ENCODE measurements at places on chromosomes 12 and 14. TPM values are rescaled to one million over a fixed set of nuclear protein-coding genes. Genes with fewer than 3 reads are reported as not detected.

GRCh38 chr12:31895449-31896150 lies 63.6 kb upstream of the RESF1 start:
- DNase-seq = no peak

DNA sequence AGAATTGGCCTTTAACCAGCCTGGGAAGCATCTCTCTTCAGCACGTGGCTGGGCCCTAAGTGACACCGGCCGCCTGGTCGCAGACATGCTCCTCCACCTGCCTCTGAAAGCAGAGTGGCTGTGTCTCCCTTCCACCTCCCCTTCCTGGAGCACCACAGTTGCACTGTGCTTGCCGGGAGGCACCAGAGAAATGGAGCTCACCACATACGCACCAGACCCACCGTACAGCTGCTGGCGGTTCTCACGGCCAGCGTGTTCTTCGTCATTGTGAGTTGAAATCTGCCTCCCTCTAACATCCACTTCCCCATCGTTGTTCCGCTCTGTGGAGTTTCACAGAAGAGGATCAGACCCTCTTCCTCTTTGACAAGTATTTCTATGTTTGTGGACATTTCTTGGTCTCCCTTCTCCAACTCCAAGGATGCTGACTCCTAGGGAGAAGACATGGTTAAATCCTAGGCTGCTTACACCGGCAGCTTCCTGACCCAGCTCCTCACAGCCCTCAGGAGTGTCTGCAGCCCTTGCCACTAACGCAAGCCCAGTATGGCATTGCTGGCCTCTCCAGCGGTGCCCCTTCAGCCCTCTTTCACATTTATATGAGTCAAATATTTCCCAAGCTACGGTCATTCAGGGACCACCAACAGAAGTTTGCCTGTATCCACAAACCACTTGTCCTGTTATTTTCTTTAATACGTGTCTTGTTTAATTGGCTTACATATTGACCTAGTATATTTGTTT lies 11.5 kb upstream of the KRT5 start:
- no peak for DNase-seq

DNA sequence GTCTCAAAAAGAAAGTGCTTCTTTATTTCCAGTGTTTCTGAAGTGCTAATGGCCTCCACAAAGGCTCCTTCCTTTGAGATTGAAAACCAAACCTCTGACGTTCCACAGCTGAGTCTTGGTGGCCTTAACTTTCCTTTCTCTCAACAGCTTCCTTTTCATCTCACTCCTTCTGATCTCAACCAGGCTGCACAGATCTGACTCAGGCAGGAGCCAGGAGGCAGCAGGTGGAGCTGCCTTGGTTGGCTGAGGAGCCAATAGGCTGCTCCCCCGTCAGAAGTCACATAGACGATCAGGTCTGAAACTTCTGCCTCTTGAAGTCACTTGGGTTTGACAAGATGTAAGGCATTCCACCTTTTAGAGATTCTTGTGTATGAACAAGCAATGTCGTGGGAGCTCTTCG lies 9.1 kb upstream of the KCNA5 start:
- DNase-seq = no peak

ESRRB gene
- total RNA-seq = 8.3 TPM

- no peak for DNase-seq
Measured at GRCh38 chr14:92425101-92425500, 88.5 kb upstream of the RIN3 start.

DNA sequence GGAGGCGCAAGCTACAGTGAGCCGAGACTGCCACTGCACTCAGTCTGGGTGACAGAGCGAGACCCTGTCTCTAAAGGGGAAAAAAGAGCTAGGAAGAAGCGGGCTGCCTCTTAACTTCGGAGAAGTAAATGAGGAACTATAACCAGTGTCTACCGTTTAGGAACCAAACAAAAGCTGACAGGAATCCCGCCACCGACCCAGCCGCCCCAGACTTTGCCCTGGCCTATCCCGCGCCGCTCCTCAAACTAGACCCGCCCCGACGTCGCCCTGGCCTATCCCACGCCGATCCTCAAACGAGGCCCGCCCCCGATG lies 568 bp upstream of the SIVA1 start:
- DNase-seq = no peak

DNA sequence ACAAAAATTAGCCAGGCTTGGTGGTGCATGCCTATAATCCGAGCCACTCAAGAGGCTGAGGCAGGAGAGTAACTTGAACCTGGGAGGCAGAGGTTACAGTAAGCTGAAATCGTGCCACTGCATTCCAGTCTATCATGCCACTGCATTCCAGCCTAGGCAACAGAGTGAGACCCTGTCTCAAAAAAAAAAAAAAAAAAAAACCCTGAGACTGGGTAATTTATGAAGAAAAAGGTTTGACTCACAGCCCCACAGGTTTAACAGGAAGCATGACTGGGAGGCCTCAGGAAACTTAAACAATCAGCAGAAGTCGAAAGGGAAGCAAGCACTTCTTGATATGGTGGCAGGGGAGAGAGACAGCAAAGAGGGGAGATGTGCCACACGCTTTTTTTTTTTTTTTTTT lies 123.2 kb downstream of the GXYLT1 start:
- no peak for DNase-seq

KERA gene
- total RNA-seq = 10.0 TPM

IKZF4 gene
- total RNA-seq = 4.9 TPM

DNA sequence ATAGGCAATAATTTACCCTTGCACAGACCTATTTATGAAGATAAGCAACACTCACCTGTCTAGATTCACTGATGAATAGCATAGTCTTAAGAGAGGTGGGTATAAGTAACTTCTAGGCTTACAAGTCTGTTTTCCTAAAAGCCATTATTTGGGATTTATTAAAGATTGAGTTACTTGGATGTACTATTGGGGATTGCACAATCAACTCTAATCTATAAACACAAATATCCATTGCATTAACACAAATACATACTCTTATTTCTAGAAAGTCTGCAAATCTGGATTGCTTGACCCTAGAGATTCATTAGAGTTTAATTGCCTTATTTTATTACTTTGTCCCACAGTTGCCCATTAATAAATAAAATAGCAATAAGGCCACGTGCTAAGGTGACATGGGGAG lies 148.1 kb upstream of the CCDC198 start:
- DNase-seq = no peak

- no peak for DNase-seq
Measured at GRCh38 chr12:51925346-51926063, 18.2 kb downstream of the ACVRL1 start.

DNA sequence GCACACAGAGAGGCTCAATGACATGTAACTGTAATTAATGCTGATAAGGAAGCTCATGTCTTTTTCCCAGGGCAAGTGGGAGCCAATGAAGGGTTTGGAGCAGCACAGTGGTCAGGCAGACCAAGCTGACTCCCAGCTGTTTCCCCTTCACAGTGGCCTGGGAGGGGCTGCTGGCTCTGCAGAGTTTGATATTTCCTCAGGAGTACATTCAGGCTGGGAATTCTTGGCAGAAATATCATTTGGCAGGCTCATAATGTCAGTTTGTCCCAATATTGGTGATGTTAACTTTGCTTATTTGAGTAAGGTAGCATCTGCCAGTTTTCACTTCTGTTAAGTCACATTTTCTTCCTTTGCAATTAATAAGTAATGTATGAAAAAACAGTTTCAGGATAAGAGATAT lies 247.0 kb downstream of the EMP1 start:
- no peak for DNase-seq

GRCh38 chr14:59695198-59695597 lies 118.6 kb upstream of the CCDC175 start:
- no peak for DNase-seq

DNA sequence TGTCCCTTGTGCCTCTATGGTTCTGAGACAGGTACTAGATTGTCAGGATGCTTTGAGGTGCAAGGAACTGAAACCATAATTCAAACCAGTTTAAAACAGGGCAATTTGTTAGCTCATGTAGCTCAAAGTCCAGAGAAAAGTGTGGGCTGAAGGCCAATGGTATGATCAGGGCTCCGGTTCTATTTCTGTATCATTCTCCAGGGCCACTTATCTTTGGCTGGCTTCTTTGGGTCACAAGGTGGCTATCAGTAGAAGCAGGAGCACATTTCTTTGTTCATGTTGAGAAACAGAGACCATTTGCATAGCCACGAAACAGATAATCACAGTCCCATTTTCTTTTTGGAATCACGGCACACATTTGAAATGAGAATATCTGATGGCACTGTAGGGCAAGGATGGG lies 294.9 kb downstream of the ETNK1 start:
- no peak for DNase-seq

RNASE7 gene
- total RNA-seq = not detected

GRCh38 chr14:104237651-104238423 lies 99.5 kb downstream of the KIF26A start:
- no peak for DNase-seq

- DNase-seq = no peak
Measured at GRCh38 chr12:103838254-103838914, 2.6 kb downstream of the NT5DC3 start.

DNA sequence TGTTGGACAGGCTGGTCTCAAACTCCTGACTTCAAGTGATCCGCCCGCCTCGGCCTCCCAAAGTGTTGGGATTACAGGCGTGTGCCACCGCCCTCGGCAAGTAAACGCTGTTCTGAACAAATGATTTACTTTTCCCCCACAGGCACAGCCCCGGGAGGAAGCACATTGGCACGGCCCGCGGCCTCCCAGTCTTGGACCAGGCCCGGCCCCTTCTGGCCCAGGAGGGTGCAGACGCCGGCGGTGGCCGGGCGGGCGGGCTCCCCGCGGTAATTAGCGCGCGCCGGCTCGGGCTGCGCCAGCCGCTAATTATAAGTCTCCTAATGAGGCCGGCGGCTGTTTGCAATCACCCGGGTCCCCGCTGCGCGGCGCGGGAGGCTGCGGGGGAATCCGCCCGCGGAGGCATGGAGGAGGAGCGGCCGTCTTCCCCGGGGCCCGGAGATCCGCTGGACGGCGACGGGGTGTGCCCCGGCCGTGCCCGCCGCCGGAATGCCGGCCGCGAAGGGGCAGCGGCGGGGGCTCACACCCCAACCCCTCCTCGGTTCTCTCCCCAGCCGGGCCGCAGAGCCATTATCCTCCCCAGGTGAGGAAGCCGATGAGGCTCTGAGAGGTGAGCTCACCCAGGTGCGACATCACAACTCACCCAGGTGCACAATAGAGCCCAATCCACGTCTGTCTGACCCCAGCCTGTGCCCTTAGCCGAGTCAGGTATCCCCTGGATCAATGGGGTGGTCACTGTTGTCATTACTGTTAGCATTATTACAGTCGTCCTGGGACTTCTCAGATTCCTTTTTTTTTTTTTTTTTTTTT lies 3.3 kb upstream of the POP5 start:
- DNase-seq = peak; percentile 41

GRCh38 chr14:94343238-94344005 lies 20.3 kb upstream of the SERPINA6 start:
- DNase-seq = no peak

B3GNT4 gene
- total RNA-seq = 8.3 TPM

DNA sequence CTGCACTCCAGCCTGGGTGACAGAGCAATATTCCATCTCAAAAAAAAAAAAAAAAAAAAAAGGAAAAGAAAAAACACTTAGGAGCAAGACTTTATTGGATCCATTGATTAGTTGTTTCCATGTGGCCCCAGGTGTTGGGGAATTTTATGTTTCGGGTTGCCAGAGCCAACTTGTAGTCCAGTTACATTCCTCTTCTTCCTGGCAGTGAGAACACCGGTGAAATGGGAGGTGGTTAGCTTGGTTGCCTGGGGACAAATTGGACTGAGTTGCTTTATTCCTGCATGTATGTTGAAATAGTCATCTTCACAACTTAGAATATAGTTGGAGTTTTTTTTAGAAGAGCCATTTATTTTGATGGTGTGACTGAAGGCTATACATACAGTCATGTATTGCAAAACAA lies 12.6 kb downstream of the RCOR1 start:
- no peak for DNase-seq

ARL1 gene
- total RNA-seq = 45.5 TPM

DNA sequence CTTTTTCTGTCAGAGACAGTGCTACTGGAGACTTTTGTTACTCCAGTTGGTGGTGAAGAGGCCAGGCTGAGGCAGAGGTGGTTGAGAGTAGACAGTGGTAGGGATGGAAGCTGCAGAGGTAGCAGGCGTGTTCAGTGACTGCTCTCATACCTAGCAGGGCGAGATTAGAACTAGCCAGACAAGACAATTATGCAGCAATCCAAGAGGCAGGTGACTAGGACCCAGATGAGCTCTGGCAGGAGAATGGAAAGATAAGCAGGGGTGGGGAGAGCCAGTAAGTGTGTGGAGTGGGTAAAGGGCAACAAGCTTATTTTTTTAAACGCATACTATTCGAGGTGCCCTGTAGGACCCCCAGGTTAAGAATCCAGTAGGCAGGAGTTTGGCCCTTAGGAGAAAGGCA lies 4.8 kb downstream of the PPP1R36 start:
- no peak for DNase-seq

SMIM41 gene
- total RNA-seq = 0.18 TPM

RD3L gene
- not detected for total RNA-seq

- no peak for DNase-seq
Measured at GRCh38 chr12:95717316-95717928, 73.1 kb downstream of the NTN4 start.

ANKS1B gene
- 331 TPM for total RNA-seq

DNA sequence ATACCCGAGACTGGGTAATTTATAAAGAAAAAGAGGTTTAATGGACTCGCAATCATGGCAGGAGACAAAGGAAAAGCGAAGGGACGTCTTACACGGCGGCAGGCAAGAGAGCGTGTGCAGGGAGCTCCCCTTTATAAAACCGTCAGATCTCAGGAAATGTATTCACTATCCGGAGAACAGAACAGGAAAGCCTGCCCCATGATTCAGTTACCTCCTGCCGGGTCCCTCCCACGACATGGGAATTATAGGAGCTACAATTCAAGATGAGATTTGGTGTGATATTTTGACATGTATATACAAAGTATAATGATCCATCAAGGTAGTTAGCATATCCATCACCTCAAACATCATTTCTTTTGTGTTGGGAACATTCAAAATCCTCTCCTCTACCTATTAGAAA lies 2.3 kb upstream of the CDCA4 start:
- DNase-seq = no peak

DNA sequence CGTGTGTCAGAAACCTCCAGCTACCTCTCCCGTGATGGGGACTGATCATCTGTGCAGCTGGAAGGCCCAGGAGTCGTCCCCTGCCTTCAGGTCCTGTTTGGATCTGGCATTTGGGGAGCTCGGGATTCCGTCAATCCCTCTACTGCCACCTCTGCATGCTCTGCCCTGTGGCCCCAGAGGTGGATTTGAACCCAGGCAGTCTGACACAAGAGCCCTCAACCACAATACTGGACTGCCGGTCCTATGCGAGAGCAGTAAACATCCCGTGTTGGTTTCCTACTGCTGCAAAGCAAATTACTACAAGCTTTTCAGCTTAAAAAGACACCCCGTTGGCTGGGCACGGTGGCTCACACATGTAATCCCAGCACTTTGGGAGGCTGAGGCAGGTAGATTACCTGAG lies 121.9 kb upstream of the FKBP4 start:
- no peak for DNase-seq

DNA sequence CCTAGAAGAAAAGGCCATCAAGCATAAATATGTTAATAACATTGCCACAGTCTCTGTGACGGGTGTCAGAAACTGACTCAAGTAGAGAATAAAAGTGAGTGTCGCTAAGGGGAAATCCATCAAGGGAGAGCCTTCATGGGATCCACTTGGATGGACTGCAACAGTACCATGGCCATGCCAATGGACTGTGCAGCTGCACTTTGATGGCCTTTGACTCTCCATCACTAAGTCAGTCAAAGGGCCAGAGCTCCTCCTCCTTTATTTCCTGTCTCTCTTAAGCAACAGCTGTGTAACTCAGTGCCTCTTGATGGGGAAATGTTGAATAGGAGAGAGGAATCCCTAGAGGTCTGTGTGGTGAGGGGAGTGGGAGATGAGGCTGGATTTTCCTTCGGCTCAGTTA lies 335.2 kb downstream of the BMP4 start:
- no peak for DNase-seq

- no peak for DNase-seq
Measured at GRCh38 chr14:27223906-27224305, 626.1 kb upstream of the NOVA1 start.
